ENCODE measurements at places on chromosomes 12 and 14.
A peak's percentile ranks its signal among the peaks of the same experiment; 100 is the strongest.

DNA sequence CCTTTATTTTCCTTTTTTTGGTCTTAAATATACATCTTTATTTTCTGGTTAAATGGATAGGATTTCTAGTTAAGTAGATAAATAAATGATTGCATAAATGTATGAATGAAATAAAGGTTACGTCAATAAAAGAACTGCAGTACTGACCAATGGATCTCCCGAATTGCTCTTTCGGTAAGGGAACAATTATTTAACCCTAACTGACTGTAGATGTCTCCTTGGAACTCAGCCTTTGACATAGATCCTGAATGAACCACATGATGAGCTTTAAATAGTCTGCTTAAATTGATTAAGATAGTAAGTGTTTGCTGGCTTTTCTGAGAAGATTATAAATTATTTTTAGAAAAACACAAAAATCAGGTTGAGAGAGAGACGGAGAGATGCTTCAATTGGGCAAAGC, 391.0 kb upstream of the SYT1 start:
- DNase-seq = no peak

DNA sequence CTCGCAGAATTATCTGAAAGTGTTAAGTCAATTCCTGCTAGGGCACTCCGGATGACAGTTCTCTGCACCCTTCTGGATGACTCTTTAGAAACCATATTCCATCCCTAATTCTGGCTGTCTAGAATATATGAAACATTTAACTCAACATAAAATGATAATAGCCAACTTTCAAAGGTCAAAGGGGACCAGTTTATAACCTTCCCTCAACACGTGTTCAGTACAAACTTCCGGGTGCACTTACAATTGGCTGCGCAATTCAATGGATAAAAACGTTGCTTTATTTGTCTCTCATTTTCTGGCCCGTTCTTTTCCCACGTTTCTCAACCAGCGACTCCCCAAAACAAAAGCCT, 1.3 kb downstream of the SBNO1 start:
- peak; percentile 31 for DNase-seq

DNA sequence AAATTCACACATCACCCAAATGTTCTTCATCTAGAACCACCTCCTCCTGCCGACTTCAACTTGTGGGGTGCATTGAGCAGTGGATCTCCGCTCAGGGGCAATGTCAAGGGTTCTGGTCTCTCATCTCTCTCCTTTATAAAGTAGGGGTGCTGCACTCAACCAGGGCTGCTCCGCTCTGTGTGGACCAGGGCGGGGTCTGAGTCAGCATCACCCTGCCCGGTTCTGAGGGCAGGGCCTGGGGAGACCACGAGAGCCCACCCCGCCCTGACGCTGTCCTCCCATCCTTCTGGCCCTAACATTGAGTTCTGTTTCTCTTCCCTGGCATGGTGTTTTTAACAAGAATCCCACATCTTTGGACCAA, 311.6 kb upstream of the DIO3 start:
- DNase-seq = no peak

DNA sequence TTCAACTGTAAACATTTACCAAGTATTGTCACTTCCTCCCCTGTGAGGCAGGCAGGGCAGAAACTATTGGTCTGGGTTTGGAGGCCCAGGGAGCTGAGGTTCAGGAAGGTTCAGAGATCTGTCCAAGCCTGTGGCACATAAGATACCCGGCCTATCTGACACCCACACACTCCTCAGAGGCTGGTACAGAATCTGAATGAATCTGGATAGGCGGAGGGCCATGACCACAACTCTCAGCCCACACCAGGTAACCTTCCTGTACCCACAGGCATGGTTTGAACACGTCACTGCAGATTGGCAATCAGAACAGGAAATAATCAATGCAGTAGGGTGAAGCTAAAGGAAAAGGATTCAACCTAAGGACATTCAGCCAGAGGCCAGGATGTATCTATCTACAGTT, 92.8 kb upstream of the TMCC3 start:
- DNase-seq = no peak

DNA sequence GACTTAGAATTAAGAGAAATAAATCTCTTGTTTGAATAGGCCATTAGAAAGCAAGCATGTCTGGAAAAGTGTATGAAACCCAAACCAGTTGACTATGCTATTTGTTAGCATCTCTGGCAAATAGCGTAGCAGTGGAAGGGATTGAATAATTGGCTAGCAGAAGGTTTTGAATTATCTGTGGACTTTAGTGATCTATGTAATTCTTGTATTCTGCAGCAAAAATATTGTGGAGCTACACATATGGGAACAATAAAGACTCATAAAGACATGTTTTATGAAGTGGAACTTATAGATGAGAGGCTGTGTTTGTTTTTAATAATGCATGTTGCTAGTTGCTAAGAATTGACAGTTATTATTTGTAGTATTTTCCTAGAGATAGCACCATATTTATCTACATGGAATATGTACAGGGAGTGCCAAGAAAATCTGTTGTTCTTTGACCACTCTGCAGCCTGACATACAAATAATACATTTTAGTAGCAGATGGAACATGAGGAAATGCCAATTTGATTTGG, 4.7 kb downstream of the SRGAP1 start:
- no peak for DNase-seq
